ENCODE measurements at places on chromosomes 12 and 14.

- DNase-seq, result no peak
Measured at GRCh38 chr12:117172168-117172567, 18.1 kb downstream of the FBXO21 start.

DNA sequence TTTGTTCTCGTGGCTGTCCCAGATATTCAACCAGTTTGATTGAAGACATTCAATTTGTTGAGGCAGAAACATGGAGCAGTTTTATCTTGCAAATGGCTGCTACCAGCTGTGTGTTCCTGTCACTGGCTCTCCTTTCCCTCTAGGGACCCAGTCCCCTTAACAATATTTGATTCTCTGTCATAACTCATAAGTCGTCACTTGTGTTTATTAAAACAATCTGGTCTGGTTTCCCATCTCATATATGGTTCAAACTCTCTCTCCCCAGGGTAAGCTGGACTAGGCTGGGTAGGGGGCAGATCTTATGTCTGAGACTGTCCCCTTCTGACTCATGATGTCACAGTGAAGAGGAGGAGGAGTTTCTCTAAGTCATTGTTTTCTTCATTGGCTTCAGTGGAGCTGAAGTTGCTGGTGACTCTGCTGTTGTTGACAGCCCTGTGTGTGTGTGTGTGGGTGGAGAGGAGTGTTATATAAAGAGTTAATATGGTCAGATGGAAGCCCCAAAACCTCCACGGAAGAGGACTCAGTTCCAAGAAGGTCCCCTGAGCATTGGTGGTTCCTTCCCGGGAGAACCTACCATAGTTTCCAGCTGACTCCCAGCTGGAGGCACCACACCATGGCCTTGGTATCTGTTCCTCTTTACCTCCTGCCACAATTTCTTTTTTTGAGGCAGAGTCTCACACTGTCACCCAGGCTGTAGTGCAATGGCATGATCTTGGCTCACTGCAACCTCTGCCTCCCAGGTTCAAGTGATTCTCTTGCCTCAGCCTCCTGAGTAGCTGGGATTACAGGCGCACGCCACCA is 16.1 kb upstream of the GNG2 start:
- DNase-seq, result no peak

- DNase-seq, result peak; percentile 53
Measured at GRCh38 chr14:100384819-100385813, 62.0 kb downstream of the SLC25A47 start.

- DNase-seq, result no peak
Measured at GRCh38 chr14:95222151-95222631, 64.9 kb upstream of the DICER1 start.

- DNase-seq, result no peak
Measured at GRCh38 chr12:109222496-109222895, 86.6 kb downstream of the FOXN4 start.

GRCh38 chr14:71824816-71825215 is 107.4 kb upstream of the RGS6 start:
- DNase-seq, result no peak

DNA sequence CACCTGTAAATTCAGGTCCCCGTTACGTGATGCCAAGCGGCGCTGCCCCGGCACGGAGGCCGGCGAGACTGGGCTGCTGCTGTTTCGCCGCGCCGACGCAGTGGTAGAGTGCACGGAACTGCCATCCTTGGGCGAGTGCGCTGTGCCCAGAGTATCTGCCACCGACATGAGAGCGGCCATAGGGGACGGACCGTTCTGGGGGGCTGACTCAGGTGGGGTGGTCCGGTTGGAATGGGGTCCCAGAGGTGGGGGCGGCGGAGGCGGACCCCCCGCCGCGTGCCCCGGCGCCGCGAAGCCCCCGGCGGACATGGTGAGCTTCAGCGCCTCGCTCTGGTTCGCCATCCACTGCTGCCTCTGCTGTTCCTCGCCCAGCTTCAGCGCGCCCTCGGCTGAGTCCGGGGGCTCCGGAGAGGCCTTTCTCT is 2.8 kb downstream of the IRF2BPL start:
- DNase-seq, result no peak

- no peak for DNase-seq
Measured at GRCh38 chr12:118044075-118044474, 16.9 kb downstream of the WSB2 start.

DNA sequence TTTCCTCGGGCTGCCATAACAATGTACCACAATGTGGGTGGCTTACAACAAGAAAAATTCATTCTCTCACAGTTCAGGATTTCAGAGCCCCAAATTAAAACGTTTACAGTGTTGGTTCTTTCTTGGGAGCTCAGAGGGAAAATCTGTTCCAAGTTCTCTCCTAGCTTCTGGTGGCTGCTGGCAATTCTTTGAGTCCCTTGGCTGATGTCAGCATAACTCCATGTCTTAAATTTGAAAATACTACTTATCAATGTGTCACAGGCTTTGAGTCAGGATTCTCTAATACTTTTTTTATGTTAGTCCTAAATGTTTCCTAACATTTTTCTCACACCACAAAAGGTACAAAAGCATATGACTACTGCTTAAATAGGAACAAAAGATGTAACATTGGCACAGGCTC is 198.4 kb upstream of the ATXN7L3B start:
- no peak for DNase-seq

- no peak for DNase-seq
Measured at GRCh38 chr12:119178544-119179334, at the start of gene HSPB8. HSPB8 (plus strand) TSS chr12:119178931; CDS start chr12:119179313, 382 bp downstream.

DNA sequence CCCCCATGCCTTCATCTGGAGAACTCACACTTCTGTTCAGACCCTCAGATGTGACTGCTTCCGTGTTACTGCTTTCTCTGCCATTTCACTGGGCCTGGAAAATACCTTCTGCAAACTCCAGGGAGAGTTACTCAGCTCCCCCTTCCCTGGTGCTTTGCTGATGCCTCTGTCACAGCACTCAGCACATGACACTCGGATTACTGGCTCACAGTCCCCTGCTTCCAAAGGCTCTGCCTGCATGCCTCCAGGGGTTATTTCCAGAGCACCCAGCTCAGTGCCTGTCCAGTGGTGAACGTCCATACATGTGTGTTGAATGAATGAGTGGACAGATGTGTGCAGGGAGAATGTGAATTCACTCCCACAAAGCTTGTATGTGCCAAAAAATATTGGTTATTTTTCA is 237.2 kb upstream of the FKBP4 start:
- DNase-seq, result no peak

DNA sequence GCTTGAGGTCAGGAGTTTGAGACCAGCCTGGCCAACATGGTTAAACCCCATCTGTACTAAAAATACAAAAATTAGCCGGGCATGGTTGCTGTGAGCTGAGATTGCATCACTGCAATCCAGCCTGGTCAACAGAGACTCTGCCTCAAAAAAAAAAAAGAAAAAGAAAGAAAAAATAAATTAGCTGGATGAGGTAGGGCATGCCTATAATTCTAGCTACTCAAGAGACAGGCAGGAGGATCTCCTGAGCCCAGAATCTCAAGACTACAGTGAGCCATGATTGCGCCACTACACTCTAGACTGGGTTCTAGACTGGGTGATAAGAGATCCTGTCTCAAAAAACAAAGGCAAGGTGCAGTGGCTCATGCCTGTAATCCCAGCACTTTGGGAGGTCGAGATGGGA is 16.9 kb downstream of the PPP4R3A start:
- no peak for DNase-seq

DNA sequence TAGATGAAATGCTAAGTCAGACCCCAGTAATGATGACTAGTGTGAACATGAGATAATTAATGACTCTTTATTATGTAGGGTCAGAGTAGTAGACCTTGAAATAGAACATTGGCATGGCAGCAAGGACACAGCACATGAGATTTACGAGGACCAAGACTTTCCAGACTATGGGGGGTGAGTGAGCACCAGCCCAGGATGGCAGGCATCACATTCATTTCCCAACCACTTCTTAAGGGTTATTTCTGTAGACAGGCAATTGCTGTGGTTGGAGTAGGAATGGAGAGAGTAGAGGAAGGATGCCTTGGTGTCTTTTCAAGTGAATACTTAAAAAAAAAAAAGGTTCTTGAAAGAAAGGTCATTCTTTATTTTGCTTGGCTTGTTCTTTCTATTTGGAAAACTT is 189.4 kb upstream of the DYRK2 start:
- DNase-seq, result no peak

Data from Kasumi-1 (cell line).